ENCODE measurements at places on chromosomes 7 and 10.

- no peak for DNase-seq
Observed at GRCh38 chr10:124465777-124466488, 4.3 kb downstream of the LHPP start.

DNA sequence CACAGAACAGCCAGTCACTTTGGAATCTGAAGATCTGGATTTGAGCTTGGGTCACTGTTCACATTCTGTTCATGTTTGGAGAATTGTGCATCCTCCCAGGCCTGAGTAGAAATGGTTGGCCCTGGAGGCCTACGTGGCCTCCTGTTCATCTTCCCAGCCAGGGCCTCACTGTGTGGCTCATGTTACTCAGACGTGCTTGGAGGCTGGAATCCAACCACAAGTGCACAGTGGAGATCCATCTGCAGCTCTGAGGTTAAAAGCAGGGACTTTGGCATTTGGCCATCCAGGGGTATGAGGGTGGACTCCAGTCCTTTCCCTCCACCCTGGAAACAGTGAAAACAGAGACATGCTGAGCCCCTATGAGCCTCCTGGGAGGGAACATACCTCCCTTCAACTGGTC, 709.0 kb upstream of the IGFBP3 start:
- DNase-seq: no peak

DNA sequence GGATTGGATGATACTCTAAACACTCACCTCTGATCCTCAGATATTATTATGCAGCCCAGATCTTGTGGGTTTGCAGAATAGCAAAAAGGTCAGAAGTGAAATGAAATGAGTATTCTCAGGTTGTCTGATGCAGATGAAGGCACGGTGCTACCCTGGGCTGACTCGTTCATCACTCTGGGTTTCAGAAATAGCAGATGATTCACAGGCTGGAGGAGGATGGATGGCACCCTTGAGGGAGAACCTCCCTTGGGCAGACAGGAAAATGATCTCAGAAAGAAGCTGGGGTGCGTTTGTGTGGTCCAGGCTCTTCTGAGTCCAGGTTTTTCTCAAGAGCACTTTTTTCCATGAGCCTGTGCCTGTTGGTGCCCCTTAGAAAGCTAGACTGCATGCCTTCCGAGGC, 515.8 kb upstream of the MKI67 start:
- DNase-seq: no peak

- no peak for DNase-seq
Observed at GRCh38 chr10:125158275-125158600, 2.1 kb downstream of the CTBP2 start.

GRCh38 chr7:155236386-155236785, 61.3 kb upstream of the INSIG1 start:
- DNase-seq: no peak

GRCh38 chr7:85600395-85600794, 413.5 kb upstream of the SEMA3D start:
- DNase-seq: no peak

- DNase-seq: no peak
Observed at GRCh38 chr7:121133444-121133843, 144.9 kb downstream of the CPED1 start.

DNA sequence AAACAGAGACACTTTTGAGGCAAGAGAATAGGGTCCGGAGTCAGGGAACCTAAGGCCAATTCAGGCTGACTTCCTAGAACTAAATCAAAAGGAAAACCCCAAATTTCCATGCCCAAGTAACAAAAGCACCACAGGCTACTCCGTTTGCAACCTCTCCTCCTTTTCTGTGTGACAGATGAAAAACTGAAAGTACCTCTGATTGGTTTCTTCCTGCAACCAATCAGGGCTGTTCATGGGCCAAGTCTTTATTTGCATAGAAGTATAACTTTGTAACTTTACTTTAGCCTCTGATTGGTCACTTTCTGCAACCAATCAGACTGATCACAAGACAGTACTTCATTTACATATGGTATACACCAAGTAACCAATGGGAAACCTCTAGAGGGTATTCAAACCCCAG, 239.9 kb upstream of the KCND2 start:
- no peak for DNase-seq

GRCh38 chr7:68504716-68505115, 1093.6 kb upstream of the AUTS2 start:
- no peak for DNase-seq

- DNase-seq: peak; percentile 38
Observed at GRCh38 chr7:24573554-24574338, 494 bp downstream of the PALS2 start.

GRCh38 chr10:18005781-18006456, 54.2 kb downstream of the SLC39A12 start:
- DNase-seq: no peak

DNA sequence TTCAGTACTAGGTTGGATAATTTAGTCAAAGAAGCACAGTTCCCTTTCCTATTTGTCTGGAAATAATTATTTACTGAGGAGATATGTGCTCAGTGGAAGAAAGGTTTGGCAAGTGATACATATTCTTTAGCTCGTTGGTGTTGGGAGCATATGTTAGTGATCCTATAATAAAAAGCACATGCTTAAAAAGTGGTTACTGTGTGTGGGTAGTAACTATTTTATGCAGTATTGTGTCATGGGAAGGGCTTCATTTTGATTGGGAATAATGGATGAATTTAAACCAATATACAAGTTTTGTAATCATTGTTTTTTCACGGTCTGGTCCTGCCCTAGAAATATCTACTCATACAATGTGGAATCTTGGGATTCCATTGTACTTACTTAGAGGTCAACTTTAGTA, 188.7 kb upstream of the PPP1R3A start:
- no peak for DNase-seq

GRCh38 chr10:124639646-124640045, 104.5 kb downstream of the FAM53B start:
- no peak for DNase-seq

- DNase-seq: no peak
Observed at GRCh38 chr7:91338226-91339020, 74.2 kb downstream of the FZD1 start.

GRCh38 chr10:102341038-102341688, 54.3 kb upstream of the NFKB2 start:
- no peak for DNase-seq

DNA sequence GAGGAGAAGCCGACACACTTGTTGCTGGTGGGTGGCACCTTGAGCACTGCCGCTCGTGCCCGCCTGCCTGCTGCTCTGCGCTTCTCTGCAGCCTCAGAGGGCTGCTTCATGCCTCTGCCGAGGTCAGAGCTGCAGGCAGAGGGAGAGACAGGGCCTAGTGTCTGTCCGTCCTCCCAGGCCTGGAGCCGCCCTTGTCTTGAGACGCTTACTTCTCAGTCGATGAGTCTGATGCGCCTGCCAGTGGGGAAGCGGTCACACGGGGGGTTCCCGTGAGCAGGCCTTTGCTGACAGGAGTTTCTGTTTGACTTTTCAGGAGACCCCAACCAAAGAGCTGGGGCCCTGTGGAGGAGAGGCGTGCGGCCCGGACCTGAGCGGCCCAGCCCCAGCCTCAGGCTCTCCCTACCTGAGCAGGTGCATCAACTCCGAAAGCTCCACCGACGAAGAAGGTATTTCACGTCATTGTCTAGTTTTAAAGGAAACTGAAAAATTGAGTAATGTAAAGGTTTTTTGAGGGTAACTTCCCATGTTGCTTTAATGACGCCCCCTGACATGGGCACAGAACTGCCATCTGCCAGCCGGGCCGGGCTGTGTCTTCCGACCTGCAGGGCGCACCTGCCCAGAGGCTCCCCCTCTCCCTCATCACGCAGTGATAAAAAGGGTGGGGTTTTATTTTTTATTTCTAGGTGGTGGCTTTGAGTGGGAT, 7.8 kb upstream of the BHLHA15 start:
- DNase-seq: peak; percentile 66

DNA sequence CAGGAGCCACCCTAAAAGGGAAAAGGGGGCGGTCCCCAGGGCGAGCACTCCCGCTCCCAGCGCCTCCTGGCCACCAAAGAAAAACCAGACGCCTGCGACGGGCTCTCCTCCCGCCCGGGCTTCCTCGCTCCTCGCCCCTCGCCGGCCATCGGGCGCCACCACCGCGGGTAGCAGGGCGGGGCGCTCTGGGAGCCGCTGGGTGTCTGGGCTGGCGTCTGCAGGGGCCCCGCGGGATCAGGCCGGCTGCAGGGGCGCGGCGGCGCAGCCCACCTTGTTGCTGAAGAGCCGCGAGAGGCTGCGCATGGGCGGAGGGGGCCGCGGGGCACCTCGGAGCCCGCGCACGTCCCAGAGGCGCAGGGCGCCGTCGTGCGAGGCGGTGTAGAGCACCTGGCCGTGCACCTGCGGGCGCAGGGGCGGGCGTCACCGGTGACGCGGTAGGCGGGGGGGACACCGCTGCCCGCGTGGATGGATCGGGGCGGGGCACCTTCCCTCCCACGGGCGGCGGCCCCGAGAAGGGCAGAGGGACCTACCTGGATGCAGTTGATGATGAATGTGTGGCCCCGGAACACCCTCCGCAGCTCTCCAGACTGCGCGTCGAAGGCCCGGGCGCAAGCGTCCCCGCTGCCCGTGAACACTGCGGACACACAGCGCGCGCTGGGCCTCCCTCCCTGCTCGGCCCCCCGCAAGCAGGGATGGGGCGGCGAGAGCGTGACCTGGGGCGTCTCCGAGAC, 28.3 kb downstream of the WDR86 start:
- DNase-seq: peak; percentile 57

DNA sequence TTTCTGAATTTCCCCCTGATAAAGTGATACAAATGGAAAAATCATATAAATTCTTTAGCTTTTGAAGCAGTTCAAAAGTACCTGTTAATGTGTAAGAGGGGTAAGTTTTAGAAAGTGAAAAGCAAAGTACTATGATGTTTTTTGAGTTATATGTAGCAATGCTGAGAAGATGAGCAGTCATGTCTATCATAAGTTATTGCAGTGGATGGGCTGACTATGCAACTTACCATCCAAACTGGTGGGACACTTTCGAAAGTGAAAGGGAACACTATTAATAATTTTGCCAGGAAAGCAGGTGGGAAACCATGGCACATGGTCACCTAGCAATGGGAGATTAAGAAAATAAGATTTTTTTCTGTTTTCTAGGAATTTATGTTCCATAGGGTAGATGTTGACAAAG, 4.1 kb downstream of the MINPP1 start:
- no peak for DNase-seq

DNA sequence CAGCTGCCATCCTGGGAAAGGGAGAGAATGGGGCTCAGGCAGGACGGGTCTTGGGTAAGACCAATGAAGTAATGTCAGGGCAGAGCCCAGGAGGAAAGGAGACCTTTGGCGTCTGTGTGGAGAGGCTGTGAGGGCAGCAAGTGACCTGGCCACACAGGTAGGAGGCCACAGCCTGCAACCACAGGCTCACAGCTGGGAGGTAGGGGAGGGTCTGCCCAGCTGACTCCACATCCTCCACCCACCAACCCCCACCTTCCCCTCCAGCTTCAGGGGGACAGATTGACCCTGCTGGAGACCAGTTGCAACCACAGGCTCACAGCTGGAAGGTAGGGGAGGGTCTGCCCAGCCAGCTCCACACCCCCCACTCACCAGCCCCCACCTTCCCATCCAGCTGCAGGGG, 262.2 kb upstream of the TCERG1L start:
- DNase-seq: no peak
